ENCODE measurements at places on chromosomes 1 and 21. TPM values are rescaled to one million over a fixed set of nuclear protein-coding genes. Genes with fewer than 3 reads are reported as not detected.

LRRC38 gene
- total RNA-seq = 0.53 TPM

PRDM16 gene
- total RNA-seq = 3.7 TPM

GRCh38 chr1:222920169-222920568, 105.3 kb downstream of the DISP1 start:
- no peak for DNase-seq

DNA sequence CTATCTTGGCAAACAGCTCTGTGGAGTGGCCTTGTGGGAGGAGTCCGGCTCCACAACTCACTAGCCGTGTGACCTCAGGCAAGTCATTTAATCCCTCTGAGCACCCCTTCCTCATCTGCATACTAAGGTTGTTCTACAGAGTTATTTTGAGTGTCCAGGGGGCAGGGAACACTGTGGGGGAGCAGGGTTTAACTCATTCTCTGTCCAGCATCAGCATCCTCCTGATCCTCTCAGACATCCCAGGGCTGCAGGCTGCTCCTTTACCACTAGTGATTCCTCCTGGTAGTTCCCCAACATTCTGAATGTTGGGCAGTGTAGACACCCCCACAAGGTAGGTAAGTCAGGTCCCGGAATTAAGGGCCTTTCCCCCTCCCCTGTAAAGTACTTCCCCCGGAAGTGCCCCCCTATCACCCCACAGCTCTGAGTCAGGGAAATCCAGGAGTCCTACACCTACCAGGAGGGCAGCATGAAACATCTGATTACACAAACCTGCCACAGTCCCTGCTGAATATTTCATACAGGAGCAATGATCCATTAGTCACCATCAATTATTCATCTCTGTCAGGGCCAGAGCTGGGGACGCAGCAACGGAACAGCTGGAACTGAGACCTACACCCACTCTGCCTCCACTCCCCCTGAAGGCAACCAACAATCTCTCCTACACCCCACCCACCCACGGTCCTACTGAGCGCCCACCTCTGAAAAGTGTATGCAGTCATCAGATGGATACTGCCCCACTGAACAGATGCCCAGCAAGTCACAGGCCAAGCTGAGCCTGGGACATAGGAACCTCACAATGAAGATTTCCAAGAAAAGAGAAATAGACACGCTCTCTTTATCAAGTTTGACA, 20.5 kb downstream of the SYT2 start:
- no peak for DNase-seq

GRCh38 chr1:63873751-63874150, 99.9 kb downstream of the ROR1 start:
- DNase-seq = no peak

GRCh38 chr1:239812580-239812979, 279.1 kb upstream of the FMN2 start:
- DNase-seq = no peak

DNA sequence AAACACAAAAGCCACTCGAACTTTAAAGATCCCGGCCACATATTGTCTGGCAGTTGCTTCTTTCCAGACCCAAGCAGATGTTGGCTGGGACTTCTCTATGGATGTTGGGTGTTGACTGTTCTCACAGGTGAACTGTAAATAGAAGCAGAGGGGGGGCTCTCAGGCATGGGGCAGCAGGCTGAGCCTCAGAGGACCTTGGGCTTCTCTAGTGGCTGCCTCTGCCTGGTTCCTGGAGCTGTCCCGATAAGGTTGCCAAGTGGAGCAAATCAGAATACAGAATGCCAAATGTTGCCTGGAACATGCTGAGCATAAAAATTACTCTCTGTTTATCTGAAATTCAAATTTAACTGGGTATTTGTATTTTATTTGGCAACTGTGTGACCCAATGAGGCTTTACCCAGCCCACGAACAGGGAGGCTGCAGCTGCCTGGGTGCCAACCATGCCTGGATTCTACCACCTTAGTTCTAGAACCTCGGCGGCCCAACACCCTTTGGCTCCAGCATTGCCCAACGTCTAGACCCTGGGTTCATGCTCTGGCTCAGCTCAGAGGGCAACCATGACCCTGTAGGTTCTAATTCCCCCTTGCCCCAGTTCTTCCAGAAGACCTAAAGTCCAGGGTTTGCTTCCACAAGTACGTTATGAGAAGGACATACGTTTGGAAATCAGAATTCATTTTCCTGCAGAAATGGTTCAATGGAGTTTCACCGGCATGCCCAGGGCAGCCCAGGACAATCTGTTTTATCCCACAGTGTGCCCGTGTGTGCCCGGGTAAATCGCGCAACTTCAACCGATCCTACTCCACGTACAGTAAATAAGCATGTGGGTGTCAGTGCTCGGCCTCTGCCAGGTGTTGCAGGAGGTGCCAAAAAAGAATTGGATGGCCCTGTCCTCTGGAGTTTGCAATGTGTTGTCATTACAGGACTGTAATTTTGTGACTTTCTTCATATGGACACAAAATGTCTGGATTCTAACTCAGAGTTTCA, 5.4 kb upstream of the SLC45A1 start:
- DNase-seq = no peak

DNA sequence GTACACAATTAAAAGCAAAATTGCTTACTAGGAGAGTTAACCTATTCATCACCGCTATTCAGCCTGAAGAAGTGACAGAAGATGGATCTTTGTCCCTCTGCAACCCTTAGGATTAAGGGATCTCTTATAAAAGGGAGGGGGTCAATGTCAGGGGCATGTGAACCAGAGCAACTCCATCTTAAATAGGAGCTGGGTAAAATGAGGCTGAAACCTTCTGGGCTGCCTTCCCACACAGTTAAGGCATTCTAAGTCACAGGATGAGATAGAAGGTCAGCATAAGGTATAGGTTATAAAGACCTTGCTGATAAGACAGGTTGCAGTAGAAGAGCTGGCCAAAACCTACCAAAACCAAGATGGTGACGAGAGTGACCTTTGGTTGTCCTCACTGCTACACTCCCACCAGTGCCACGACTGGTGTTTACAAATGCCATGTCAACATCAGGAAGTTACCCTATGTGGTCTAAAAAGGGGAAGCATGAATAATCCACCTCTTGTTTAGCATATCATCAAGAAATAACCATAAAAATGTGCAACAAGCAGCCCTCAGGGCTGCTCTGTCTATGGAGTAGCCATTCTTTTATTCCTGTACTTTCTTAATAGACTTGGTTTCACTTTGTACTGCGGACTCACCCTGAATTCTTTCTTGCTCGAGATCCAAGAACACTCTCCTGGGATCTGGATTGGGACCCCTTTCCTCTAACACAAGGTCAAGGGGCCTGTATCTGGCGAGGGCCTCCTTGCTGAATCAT, 35.3 kb upstream of the NEK2 start:
- no peak for DNase-seq

GRCh38 chr1:160836981-160837557, 25.6 kb downstream of the CD244 start:
- no peak for DNase-seq
